GM06990 (cell line): ENCODE measurements at places on chromosomes 3 and 15.

- no peak for DNase-seq
Observed at GRCh38 chr3:131233900-131234668, 147.5 kb upstream of the NUDT16 start.

DNA sequence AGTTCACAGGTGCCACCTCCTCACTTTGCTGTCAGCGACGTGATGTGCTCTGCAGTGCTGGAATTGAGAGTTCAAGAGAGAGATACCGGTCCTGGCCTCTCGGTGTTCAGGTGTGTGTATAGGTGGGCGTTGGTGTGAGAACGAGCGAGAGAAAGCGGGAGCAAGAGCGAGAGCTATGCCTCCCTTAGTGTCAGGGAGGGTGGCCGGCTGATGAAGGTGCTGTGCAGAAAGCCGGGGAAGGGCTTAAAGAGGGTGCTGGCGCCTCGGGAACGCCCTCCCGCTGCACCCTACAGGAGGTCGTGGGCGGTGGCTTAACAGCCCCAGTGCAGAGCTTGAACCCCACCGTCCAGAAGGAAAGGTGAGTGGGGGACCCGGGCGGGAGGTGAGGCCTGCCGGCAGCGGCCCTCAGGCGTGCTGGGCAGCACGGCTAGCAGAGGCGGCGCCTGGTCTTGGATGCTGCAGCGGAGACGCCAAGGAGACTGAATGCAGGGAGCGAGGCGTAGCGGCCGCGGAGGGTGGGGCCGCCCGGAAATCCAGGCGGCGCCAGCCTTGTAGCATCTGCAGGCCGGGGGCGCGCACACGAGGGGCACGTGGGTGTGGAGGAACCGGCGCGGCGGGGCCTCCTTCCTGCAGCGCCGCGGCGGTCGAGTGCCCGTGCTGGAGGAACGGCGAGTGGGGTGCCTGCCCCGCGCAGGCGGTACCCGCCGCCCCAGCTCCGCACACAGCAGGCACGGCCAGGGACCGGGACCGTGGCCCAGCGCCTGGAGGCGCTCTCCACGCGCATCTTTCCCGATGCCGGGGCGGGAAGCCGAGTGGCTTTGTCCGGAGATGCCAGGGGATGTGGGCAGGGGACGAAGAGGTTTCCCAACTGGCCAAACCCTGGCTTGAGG, 246.8 kb upstream of the TOPAZ1 start:
- peak; percentile 56 for DNase-seq

- DNase-seq = no peak
Observed at GRCh38 chr3:64399205-64399800, 174.0 kb upstream of the PRICKLE2 start.

- no peak for DNase-seq
Observed at GRCh38 chr3:55959471-55960080, 472.5 kb upstream of the WNT5A start.

DNA sequence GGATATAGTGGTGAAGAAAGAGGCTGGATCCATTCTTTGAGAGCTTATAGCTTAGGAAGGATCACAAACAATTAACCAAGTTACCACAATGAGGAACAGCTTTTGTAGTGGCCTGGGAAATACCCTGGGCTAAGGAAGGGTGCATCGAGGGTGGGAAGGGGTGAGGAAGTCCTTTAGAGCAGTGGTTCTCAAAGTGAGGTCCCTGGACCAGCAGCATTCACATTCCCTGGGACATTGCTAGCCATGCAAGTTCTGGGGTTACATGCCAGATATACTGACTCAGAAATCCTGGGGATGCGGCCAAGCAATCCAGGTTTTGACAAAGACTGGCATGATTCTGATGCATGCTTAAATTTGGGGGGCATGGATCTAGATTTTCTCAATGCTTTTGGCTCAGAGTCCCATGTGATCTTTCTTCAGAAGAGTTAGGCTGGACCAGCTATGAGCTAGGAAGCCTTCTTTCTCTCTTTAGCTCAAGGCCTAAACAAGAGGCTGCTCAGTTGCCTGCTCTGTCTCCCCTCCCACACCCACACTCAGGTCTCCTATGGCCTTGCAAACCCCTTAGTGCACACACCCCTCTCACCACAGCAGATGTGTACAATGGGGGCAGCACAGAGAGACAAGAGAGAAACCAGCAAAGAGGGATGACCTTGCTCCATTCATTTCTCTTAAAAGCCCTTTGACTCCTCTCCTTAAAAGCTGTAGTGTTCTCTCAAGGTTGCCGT, 1.8 kb upstream of the CCR1 start:
- DNase-seq = no peak

DNA sequence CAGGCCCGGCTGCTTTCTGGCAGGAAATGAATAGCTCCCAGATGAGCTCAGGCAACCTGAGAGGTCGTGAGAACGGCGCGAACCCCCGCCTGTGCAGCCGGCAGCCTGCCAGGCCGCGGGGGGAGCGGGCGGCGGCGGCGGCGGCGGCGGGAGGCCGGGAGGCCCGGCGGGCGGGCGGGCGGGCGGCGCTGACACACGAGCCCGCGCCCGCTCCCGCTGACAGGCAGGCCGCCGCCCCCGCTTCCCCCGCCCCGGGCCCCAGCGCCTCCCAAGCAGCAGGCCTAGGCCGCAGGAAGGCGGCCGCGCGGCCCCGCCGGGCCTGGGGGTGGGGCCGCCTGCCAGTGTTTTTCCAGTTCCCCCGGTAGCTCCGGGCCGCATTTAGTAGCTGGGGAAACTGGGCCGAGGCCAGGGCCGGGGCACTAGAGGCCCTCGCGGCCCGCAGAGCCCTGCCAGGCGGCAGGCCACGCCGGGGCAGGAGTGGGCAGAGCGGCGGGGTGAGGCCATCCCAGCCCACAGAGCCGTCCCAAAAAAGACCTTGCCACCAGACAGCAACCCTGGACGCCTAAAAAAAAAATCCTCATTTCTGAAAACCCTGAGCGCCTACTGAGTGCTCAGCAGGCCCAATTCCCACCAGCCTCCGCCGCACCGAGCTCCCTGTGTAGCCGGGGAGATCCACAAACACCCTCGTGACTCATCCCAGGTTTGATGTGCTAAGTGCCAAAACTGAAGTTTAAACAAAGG, 5.6 kb downstream of the HES1 start:
- DNase-seq = peak; percentile 83

- DNase-seq = no peak
Observed at GRCh38 chr3:155368786-155369185, 75.3 kb upstream of the STRIT1 start.

DNA sequence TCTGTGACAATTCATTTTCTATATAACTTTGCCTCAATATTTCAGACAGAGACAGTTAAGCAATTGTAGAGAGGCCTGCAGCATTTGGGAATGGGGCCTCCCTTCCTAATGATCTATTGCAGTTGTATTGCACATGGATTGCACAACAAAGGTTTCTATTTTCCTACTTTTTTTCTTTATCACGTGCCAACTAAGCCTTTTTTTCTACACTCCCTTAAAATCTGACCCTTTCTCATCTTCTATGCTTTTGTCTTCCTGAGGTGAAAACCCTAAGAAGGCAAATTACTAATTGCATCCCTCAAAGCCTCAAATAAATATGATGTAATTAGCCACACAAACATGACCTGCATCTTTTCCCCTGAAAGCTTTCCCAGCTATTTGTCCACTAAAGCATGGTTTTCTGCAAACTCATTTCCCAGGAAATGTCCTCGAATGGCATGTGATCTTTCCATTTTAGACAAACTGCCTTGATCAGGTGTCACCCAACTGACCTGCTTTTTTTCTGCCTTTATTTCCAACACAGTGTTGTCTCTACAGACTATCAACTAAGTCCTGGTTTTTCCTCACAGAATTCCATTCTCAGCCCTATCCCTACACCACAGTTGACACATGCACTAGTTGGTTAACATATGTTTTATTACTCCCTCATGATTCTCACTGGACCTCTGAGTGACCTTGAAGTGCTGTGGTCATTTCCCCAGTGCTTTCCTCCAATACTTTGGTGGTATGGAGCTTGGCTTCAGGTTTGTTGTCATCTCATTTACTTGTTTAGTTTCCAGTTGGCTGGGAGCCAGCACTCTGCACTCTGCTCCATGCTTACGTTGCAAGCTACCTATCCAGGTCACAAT, 31.9 kb upstream of the TSC22D2 start:
- DNase-seq = no peak

DNA sequence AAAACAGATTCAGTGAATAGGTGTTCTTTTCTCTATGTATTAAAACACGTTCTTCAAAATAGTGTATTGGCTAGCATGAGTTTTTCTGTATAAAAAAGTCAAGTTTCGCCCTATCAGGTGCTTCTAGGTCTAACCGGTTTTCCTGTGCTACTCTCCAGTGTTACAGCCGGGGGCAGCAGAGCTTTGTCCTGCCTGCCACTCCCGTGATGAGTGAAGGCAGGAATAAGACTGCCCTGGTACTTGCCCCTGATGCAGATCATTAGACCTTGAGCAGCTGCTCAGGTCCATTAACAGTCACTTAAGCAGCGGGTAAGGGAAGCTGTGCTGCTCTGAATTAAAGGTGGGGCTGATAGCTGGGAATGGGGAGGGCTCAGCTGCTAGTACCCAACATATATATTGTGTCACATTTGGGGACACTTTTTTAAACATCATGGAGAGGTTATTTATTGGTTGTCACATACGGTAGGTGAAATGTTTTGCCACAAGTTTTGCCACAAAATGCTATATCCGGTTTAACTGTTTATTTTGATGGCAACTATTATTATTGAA, 1.3 kb upstream of the UNC13C start:
- no peak for DNase-seq

DNA sequence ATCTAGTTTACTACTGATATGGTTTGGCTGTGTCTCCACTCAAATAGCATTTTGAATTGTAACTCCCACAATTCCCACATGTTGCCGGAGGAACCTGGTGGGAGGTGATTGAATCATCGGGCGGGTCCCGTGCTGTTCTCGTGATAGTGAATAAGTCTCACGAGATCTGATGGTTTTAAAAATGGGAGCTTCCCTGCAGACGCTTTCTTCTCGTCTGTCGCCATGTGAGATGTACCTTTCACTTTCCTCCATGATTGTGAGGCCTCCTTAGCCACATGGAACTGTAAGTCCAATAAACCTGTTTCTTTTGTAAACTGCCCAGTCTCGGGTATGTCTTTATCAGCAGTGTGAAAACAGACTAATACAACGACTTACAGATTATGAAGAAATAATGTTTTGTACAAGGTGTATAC, 35.6 kb upstream of the PYDC2 start:
- DNase-seq = no peak

DNA sequence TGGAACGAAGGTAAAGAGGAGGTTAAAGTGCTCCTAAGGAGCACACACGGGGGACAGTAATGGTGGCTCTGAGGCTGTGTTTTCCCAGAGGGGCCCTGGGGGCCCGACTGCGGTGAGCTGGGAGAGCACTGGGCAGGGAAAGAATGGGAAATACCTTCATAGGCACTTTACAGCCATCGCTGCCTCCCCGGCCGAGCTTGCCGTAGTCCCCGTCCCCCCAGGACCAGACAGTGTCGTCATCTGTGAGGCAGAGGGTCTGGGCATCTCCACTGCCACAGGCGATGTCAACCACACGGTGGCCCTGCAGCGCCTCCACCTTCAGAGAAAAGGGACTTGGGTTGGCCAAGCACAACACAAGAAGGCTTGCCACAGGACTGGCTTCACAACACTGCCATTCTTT, 32.8 kb upstream of the OCA2 start:
- DNase-seq = no peak

GRCh38 chr3:1017870-1018269, 75.0 kb upstream of the CNTN6 start:
- DNase-seq = no peak

DNA sequence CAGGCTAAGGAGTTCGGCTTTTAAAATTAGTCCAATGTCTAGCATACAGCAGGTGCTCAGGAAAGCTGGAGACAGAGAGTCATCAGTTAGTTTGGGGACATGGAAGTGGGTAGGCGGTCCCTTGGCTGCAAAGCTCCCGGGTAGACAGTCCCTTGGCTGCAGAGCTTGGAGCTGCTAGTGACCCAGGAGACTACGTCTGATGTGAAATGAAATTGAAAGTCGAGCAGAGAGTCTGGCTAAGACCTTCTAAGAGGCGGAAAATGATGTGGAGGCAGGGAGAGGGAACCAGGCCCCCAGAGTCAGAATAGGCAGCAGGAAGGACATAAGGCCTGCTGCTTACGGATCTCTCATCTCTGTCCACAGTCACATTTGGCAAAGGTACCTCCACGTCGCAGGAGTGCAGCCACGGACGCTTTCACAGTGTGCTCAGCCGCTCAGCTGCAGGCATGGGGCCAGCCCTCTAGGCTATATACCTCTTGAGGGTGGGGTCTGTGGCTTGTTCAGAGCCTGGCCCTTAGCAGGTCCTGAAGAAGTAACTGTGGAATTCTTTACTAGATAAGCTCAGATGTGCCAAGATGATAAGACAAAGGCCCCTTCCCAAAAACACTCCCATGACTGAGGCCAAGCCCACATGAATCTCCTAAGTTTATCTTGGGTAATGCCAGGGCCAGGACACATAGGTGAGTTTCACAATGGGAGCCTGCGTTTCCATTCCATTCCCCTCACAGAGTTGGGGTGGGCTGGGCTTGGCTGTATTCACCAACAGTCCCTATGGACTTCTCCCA, 131.7 kb downstream of the XXYLT1 start:
- no peak for DNase-seq

- DNase-seq = no peak
Observed at GRCh38 chr3:102182162-102182561, 252.7 kb upstream of the ZPLD1 start.
